Right hindlimb (tissue), 1 donor: ENCODE measurements at places on chromosomes 6 and 20.

DNA sequence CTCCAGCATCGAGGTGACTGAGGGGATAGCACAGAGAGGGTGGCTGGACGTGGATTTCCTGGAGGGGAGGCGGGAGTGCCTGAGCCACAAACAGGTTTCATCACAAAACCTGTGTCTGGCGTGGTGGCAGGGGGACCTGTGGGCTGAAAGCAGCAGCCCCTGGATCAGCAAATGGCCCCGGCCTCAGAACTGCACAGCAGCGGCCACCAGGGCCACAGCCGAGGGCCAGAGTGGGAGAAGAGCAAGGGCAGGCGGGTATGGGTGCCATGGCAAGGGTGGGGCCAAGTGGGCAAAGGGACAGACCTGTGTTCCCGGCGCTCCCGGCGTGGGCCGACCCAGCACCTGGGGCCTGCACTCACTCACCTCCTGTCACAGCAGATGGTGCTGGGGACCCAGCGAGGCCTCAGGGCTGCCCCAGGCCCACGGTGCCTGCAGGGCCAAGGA lies 19.0 kb downstream of the NTSR1 start:
- no peak for DNase-seq

GRCh38 chr6:11291582-11291981 lies 59.1 kb upstream of the NEDD9 start:
- no peak for DNase-seq

GRCh38 chr20:53789989-53790675 lies 196.5 kb upstream of the ZNF217 start:
- DNase-seq, result no peak

DNA sequence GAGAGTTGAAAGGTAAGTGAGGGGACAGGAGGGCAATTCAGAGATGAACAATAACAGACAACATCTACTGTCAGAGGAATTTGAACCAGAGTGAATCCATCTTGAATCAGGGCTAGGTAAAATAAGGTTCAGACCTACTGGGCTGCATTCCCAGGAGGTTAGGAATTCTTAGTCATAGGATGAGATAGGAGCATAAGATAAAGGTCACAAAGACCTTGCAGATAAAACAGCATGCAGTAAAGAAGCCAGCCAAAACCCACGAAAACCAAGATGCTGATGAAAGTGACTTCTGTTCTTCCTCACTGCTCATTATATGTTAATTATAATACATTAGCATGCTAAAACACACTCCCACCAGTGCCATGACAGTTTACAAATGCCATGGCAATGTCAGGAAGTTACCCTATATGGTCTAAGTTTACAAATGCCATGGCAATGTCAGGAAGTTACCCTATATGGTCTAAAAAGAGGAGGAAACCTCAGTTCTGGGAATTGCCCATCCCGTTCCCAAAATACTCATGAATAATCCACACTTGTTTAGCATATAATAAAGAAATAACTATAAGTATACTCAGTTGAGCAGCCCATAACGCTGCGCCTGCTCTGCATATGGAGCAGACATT lies 248.5 kb downstream of the HAO1 start:
- no peak for DNase-seq

- DNase-seq, result no peak
Measured at GRCh38 chr20:1816384-1817381, 78.5 kb upstream of the SIRPA start.

- DNase-seq, result peak; percentile 64
Measured at GRCh38 chr6:155171109-155171746, 92.6 kb upstream of the CLDN20 start.
